ENCODE measurements at places on chromosomes 3 and 15. TPM values are rescaled to one million over a fixed set of nuclear protein-coding genes. Genes with fewer than 3 reads are reported as not detected.

Gene USP13
- 10.2 TPM for total RNA-seq

GRCh38 chr15:50135031-50135551 is 16.1 kb upstream of the ATP8B4 start:
- no peak for DNase-seq

GRCh38 chr3:117893638-117894037 is 1141.0 kb downstream of the IGSF11 start:
- no peak for DNase-seq

DNA sequence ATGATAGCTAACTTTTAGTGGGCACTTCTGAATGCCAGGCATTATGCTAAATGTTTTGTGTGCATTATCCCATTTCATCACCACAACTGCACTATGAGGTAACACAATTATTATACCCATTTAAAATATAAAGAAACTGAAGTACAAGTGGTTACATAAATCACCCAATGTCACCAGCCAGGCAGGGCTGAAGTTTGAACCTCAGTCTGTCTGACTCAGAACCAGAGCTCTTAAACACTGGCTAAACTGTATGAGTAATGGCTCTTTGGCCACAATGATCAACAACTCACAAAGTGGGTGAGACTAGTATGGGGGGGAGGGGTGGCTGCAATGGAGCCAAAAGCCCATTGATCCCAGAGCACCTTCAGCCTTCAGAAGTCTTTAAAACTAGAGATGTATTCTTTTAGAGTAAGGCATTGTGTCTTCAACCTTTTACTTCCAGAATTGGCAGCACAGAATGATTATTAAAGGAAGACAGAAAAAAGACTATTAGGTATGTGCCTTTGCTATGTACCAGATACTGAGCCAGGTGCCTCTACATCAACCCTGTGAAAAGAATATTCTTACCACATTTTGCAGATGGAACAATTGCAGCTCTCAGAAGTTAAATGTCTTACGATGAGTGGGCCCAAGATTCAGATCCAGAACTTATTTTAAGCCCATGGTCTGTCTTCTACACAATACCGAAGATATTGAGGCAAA is 166.9 kb downstream of the UACA start:
- no peak for DNase-seq

GRCh38 chr15:35567392-35567791 is 21.4 kb upstream of the DPH6 start:
- no peak for DNase-seq

Gene ZMYND10
- total RNA-seq: 3.7 TPM

Gene DCLK3
- total RNA-seq: 7.7 TPM

DNA sequence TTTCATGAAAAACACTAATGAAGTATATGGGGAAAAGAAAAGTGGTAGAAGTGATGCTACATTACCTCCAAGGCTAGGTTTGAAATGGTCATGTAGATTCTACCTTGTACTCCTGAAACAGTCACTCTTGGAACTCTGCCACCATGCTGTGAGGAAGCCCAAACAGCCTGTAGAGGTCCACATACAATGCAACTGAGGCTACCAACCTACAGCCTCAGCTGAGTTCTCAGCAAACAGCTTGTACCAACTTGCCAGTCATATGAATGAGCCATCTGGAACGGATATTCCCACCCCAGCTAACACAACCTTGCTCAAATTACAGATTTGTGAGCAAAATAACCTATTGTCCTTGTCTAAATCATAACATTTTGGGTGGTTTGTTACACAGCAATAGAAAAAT is 193.5 kb downstream of the ULK4 start:
- no peak for DNase-seq

DNA sequence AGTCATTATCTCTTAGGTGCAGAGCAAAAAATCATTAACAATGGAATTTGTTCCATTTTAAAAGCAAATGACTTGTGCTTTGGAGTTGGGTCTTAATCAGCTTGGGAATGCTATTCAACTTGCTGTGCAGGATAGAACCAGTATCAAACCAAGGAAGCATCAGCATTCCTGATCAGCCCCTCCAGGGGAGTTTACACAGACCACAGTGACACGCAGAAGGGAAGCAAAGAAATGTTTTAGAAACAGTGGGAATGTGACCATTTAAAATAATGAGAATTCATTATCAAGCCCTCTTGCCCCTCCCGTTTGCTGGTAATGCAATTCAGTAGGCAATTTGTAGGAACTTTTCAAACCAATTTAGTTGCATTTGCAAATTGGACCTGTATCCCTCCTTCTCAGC is 155.1 kb downstream of the LRTM1 start:
- no peak for DNase-seq

- no peak for DNase-seq
These were observed 26.0 kb upstream of the PEX5L start for GRCh38 chr3:180062771-180063170.
